ENCODE measurements at places on chromosomes 2 and 18. TPM values are rescaled to one million over a fixed set of nuclear protein-coding genes. Genes with fewer than 3 reads are reported as not detected.

PLA2R1 gene
- 16.5 TPM for total RNA-seq

FBLN7 gene
- total RNA-seq, result 0.18 TPM

RIT2 gene
- not detected for total RNA-seq

ASB18 gene
- total RNA-seq, result not detected

PSD4 gene
- total RNA-seq, result 3.4 TPM

TPO gene
- not detected for total RNA-seq

TRIM54 gene
- total RNA-seq, result 0.12 TPM

SPHKAP gene
- 3.0 TPM for total RNA-seq

- H3K27me3 ChIP-seq, result no peaks in the 10 kb centered on the region
- no peak for DNase-seq
- H3K36me3 ChIP-seq, result no peaks in the 10 kb centered on the region
Measured at GRCh38 chr2:200223205-200223784, 83.2 kb upstream of the SPATS2L start.

GRCh38 chr18:27855486-27855885 is 321.4 kb downstream of the CDH2 start:
- DNase-seq, result no peak
- no peaks in the 10 kb centered on the region for H3K36me3 ChIP-seq
- no peak overlapping the region for H3K27ac ChIP-seq
- H3K27me3 ChIP-seq, result no peaks in the 10 kb centered on the region
- no peaks in the 10 kb centered on the region for H3K4me1 ChIP-seq
- H3K4me3 ChIP-seq, result no peak overlapping the region

DNA sequence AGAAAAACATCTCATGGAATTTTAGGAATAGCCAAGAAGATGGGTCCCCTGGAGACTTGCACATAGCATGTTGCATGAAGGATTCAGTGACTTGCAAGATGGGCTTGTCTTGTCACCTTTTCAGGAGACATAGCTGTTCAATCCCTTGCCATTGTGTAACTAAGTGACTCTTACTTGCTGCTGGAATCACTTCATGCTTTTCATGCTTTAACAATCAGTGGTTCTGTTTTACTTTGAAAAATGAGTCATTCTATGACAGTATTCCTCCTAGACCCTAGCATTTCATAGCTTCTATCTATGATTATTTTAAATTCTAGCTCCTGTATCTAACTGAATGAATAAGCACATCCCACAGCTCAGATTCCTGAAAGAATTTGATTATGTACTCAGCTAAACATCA is 2.8 kb downstream of the KYNU start:
- H3K4me3 ChIP-seq, result no peak overlapping the region
- H3K27me3 ChIP-seq, result no peaks in the 10 kb centered on the region
- no peaks in the 10 kb centered on the region for H3K36me3 ChIP-seq
- DNase-seq, result no peak

DNA sequence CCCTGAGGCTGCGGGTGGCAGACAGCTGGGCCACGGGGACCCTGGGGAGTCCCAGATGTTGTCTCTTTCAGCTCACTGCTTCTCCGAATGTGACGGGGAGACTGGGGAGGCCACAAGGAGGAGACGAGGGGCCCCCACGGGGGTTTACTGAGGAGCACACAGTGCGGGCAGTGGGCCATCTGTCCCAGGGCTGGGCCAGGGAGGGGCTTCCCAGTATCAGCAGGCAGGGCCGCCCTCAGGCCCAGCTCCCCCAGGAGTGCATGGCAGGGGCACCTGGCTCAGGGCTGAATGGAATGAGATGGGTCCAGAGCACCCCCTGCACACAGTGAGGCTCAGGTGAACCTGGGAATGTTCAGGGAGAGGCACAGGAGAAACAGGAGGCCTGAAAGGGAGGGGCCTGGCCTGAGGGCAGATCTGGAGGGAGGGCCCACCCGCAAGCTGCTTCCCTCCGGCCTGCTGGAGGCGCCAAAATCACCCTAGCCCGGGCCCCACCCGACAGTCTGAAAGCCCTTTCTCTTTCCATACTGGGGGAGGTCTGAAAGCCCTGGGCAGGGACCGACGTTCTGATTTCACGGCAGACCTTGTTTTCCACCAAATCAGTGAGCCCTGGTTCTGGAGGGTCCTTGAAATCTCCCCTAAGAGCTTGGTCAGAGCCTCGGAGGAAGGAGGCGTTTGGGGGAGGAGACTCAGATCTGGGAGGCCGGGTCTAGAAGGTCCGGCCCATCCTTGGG is 35.5 kb upstream of the PTMA start:
- H3K36me3 ChIP-seq, result no peaks in the 10 kb centered on the region
- peaks cover 3% of the 10 kb centered on the region for H3K4me1 ChIP-seq
- H3K27me3 ChIP-seq, result no peaks in the 10 kb centered on the region
- H3K4me3 ChIP-seq, result no peak overlapping the region
- DNase-seq, result no peak
- peak overlapping the region; percentile 2 for H3K27ac ChIP-seq

DNA sequence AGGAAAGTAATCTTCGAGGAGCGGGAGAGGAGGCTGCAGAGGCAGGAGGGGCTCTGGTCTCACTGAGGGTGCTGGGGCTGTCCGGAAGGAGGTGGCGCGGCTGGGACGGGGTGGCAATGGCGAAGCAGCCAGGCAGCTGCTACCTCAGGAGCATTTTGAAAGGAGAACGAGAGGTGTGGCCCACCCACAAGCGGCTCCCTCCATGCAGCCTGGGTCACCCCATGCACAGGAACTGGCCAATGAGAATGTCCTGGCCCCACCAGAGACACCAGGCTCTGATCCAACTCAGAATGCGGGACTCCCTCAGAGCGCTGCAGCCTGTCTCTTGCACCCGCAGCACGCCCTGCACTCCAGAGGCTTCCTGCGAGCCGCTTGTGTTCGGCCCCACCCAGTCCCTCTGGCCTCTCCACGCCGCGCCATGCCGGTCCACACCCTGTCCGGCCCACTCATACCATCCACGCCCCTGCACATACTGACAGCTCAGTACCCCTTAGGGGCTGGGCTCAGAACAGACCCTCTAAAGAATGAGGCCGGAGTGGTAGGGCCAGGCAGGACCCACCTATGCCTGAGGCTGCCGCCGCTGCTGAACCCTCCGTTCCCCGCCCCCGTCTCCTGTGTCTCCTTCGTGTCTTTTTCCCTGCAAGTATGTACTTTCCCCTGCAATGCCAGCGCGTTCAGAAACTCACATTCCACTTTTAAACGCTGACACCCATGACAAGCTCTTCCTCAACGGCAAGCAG is 6.4 kb upstream of the BOK start:
- H3K27me3 ChIP-seq, result no peaks in the 10 kb centered on the region
- DNase-seq, result no peak
- no peak overlapping the region for H3K4me3 ChIP-seq
- peaks cover 5% of the 10 kb centered on the region for H3K4me1 ChIP-seq
- H3K36me3 ChIP-seq, result no peaks in the 10 kb centered on the region

DNA sequence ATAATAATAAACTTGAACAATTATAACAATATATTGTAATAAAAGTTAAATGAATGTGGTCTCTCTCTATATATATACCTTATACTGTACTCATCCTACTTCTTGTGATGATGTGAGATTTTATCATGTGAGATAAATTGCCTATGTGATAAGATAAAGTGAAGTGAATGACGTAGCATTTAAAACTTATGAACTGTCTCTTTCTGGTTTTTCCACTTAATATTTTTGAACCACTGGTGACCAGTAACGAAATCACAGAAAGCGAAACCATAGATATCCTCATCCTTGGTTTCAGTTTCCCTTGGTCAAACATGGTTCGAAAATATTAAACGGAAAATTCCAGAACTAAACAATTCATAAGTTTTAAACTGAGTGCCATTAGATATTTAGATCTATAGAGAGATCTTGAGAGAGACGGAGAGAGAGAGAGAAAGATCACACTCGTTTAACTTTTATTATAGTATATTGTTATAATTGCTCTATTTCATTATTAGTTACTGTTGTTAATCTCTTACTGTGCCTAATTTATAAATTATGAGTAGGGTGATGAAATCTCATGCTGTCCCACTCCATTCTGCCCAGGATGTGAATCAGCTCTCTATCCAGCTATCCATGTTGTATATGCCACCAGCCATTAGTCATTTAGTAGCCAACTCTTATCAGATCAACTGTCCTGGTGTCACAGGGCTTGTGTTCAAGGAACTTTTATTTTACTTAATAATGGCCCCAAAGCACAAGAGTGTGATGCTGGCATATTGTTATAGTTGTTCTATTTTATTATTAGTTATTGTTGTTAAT is 156.8 kb downstream of the THADA start:
- no peak overlapping the region for H3K4me3 ChIP-seq
- no peak overlapping the region for H3K27ac ChIP-seq
- H3K4me1 ChIP-seq, result no peaks in the 10 kb centered on the region
- no peak for DNase-seq

DNA sequence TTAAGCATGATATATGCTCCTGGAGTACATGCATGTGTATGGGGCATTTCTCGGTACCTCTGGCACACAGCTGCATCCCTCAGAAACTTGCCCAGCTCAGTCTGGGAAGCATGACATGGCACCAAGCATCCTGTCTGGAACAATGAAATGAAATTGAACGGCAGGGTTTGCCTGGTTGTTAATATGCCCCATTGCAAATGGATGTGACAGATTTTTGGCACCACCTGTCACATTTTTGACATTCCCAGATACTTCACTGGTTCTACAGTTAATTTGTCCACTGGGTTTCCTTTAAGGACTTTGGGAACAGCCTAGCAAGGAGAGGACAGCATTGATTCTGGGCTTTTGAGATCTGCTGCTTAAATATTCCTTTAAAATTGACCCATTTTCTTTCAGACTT is 305.8 kb downstream of the TSN start:
- H3K4me1 ChIP-seq, result no peaks in the 10 kb centered on the region
- H3K36me3 ChIP-seq, result no peaks in the 10 kb centered on the region
- H3K27ac ChIP-seq, result no peak overlapping the region
- DNase-seq, result no peak
- H3K27me3 ChIP-seq, result no peaks in the 10 kb centered on the region
- H3K4me3 ChIP-seq, result no peak overlapping the region

- H3K27ac ChIP-seq, result no peak overlapping the region
- no peaks in the 10 kb centered on the region for H3K36me3 ChIP-seq
- H3K4me3 ChIP-seq, result no peak overlapping the region
- no peaks in the 10 kb centered on the region for H3K27me3 ChIP-seq
Measured at GRCh38 chr2:159595410-159596046, 20.8 kb downstream of the BAZ2B start.

- no peak overlapping the region for H3K27ac ChIP-seq
- H3K27me3 ChIP-seq, result no peaks in the 10 kb centered on the region
- peaks cover 9% of the 10 kb centered on the region for H3K4me1 ChIP-seq
- no peak overlapping the region for H3K4me3 ChIP-seq
Measured at GRCh38 chr2:62529758-62530157, 23.8 kb upstream of the TMEM17 start.

- H3K4me1 ChIP-seq, result no peaks in the 10 kb centered on the region
- no peak overlapping the region for H3K4me3 ChIP-seq
- no peak for DNase-seq
- no peaks in the 10 kb centered on the region for H3K36me3 ChIP-seq
Measured at GRCh38 chr2:102979429-102979828, 217.6 kb downstream of the TMEM182 start.

DNA sequence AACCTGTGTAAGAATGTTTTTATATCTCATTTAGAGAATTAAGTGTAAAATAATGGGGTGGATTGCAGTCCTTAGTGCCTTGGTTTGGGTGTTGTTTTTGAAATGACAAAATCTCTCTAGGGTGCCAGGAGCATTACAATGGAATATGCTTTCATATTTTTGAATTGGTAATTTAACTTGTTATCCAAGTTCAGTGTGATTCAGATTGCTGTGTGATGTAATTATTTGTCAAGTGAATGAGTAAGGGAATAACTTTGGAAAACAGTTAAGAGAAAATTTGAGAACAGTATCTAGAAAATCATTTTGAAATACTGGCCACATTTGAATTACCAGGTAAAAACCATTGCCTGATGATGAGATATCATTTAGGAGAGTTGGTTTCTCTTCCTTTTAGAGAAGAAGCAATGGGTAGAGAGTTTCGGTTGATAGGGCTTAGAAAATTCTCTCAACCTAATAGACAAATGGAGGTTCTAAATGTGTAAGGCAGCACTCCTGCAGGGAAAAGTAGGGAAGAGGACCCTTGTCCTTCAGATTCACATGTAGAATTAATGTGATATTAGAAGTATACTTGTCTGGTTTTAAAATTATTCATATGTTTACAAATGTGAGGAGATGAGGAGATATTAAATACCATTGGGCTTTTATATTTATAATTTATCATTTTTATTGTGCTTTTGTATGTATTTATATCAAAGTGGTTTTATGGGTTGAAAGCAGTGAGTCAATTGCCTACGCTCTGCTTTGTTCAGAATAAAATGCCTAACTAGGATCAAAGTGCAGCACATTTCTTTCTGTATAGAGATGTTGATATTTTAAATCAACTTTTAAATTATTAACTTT is 124.8 kb downstream of the PHLPP1 start:
- H3K27me3 ChIP-seq, result no peaks in the 10 kb centered on the region
- DNase-seq, result no peak
- H3K27ac ChIP-seq, result no peak overlapping the region
- no peaks in the 10 kb centered on the region for H3K36me3 ChIP-seq
- no peak overlapping the region for H3K4me3 ChIP-seq
- H3K4me1 ChIP-seq, result no peaks in the 10 kb centered on the region

DNA sequence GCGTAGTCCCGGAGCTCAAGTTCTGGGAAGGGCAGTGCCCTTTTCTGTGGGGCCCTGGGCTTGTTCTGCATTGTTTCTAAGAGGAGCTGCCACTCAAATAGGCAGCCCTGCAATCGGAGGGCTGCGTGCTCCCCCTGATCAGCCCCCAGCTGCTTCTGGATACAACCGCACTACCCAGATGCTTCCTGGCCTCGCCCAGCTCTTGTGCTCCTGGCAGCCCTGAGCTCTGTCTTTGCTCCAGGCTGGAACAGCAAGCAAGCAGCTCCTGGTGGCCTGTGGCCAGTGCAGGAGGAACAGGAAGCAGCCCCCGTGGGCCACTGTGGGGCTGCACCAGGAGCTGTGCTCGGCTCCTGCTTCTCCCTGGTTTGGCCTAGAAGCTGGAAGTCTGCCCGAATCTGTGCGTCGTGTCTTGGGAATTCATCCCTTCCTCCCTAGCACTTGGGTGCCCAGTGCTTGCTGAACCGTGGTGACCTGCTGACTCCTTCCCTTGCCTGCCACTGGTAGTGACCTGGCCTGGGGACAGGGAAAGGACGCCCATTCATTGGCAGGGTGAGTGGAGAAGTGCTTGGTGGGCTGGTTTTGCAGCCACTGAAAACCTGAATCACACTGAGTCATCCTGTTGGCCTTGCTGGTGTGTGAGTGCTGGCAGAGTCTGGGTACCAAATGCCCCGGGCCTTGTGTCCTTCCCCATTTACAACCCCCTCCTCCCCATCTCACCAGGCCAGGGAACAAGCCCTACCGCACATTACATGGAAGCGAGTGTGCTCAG is 27.3 kb upstream of the NTSR2 start:
- peak overlapping the region; percentile 80 for H3K27ac ChIP-seq
- H3K27me3 ChIP-seq, result no peaks in the 10 kb centered on the region
- H3K4me3 ChIP-seq, result no peak overlapping the region
- H3K36me3 ChIP-seq, result no peaks in the 10 kb centered on the region

- no peak overlapping the region for H3K27ac ChIP-seq
- no peaks in the 10 kb centered on the region for H3K36me3 ChIP-seq
- no peak for DNase-seq
- H3K4me3 ChIP-seq, result no peak overlapping the region
- no peaks in the 10 kb centered on the region for H3K4me1 ChIP-seq
Measured at GRCh38 chr18:3572761-3573160, 122.8 kb downstream of the TGIF1 start.

Data from ovary (tissue), 10 donors.